Central memory CD4-positive, alpha-beta T cell (primary cell): ENCODE measurements at places on chromosomes 13 and 19.

GRCh38 chr19:51994048-51994644, 7.5 kb upstream of the ZNF350 start:
- no peak for DNase-seq

GRCh38 chr19:17671906-17672305, 16.2 kb downstream of the UNC13A start:
- no peak for DNase-seq

DNA sequence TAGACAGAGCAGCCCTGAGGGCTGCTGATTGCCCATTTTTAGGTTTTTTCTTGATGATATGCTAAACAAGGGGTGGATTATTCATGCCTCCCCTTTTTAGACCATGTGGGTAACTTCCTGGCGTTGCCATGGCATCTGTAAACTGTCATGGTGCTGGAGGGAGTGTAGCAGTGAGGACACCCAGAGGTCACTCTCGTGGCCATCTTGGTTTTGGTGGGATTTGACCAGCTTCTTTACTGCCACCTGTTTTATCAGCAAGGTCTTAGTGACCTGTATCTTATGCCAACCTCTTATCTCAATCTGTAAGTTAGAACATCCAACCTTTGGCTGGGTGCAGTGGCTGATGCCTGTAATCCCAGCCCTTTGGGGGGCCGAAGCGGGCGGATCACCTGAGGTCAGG, 148.0 kb downstream of the PTPRS start:
- DNase-seq = no peak

GRCh38 chr13:79423801-79424642, 18.0 kb upstream of the RBM26 start:
- peak; percentile 41 for DNase-seq

DNA sequence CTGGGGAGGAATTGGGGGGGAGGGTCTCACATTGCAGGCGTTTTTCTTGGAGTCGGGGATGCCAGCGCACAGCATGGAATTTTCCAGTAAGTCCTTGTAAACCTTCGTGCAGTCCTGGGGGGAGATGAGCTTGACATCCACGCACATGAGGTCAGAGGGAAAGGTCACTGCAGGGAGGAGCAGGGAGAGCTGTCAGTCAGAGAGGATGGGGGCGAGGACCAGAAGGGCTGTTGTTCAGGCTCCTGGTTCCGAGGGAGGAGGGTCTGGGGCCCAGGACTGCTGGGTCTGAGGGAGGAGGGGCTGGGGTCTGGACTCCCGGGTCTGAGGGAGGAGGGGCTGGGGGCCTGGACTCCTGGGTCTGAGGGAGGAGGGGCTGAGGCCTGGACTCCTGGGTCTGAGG, 4.0 kb downstream of the KLK7 start:
- DNase-seq = no peak

- DNase-seq = no peak
Measured at GRCh38 chr13:39804332-39805210, 149.1 kb downstream of the COG6 start.

DNA sequence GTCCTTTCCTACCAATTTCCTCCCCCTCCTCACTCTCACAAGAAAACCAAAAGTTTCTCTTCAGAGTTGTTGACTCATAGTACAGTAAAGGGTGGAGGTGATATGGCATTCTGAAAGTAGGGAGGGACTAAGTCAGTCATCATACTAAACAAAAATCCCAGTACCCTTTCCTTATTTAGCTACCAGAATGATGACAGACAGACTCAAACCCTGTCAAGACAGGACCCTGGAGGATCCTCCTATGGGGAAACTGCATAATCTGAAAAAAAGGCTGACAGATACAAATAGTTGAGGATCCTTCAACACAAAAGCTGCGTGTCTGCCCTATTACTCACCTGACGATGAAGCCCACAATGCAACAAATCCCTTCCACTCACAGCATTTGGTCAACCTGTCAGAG, 55.5 kb downstream of the CYSLTR2 start:
- DNase-seq = no peak

DNA sequence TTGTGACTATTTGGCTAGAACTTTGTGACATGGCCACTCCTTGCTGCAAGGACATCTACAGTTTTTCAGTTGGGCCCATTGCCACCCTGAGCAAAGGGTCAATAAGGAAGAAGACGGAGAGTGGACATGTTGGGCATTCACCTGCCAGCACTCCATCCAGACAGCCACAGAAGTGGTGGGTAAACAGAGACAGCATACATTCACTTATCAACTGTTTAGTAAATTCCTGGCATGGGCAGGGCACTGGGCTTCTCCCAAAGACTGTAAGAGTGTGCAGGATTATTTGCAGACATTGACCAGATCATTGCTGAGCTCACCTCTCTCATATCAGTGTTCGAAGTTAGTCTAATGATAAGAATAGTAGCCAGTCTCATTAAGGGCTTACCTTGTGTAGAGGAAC, 29.2 kb downstream of the SIPA1L3 start:
- no peak for DNase-seq

DNA sequence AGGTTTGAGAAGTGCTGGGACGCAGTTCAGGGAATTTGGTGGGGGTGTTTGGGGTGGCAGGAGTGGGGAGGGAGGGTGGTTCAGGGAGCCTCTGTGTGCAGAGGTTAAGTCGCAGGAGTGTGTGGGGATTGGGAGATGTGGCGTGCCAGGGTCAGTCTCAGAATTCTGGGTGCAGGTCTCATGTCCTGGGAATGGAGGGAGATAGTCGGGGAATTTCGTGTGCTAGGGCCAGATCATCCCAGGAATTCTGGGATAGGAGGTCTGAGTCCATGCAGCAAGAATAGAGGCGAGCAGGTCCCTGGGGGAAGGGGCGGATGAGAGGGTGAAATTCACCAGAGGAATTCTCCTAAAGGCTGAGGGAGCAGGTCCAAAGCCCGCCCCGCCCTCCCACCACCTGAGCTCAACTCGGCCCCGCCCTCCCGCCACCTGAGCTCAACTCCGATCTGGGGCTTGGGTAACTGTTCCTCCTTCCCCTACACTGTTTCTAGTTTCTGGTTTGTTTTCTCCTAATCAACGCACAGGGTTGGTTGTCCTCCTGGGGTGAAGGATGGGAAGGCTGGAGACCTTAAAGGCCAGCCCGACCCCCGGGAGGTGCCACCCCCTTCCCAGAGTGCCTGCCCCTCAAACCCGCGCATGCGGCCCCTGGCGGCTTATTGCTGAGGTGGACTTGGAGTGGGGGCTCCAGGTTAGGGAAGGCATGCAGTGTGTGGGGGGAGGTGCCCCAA, 15.2 kb downstream of the KCNC3 start:
- DNase-seq = no peak

DNA sequence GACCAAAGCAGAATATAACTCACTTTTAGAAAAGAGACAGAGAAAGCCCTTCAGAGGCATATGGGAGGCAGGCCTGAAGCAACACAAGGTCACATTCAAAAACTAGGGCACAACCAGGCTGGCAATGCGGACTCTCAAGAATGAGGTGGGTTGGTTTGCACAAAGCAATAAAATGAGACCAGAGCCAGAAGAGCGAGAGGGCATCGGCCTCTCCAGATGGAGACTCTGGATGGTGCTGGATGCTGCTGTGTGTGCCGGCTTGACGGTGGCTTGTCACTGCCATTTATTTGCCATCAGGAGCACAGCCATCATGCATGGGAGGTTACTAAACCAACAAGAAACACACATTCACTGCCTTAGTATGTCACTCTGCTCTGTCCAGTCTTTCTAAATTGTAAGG, 649.4 kb downstream of the DIAPH3 start:
- no peak for DNase-seq

DNA sequence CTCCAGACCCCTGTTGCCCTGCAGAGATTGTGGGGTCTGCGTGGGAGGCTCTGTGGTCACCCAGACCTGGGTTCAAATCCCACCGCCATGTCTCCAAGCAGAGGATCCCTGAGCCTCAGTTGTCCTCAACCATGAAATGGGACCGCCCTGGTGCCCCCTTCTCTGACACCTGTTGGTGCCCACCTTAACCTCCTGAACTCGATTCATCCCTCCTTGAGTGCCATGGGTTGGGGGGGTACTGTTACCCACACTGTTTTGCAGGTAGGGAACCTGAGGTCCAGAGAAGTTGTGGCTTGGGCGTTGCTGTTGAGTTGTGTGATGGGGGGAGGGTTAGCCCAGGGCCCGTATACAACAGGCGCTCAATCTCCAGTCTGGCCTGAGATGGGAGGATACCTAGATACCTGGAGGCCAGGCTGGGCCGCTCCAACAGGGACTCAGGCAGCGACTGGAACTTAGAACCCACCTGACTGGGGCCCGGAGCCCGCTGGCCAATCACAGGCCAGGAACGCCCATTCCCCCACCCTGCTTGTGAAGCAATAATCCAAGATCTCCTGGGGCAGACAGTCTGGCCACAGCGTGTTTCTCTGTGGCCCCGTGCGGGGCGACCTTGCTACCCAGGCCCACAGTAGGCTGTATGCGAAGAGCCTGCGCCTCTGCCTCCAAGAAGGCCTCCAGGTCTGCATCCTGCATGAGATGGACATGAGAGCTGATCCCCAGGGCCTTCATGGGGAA, 2.8 kb downstream of the ARID3A start:
- DNase-seq = no peak

- DNase-seq = peak; percentile 57
Measured at GRCh38 chr19:45779231-45780145, 2.8 kb downstream of the DMPK start.

- DNase-seq = no peak
Measured at GRCh38 chr13:42328672-42329071, 56.7 kb downstream of the AKAP11 start.

DNA sequence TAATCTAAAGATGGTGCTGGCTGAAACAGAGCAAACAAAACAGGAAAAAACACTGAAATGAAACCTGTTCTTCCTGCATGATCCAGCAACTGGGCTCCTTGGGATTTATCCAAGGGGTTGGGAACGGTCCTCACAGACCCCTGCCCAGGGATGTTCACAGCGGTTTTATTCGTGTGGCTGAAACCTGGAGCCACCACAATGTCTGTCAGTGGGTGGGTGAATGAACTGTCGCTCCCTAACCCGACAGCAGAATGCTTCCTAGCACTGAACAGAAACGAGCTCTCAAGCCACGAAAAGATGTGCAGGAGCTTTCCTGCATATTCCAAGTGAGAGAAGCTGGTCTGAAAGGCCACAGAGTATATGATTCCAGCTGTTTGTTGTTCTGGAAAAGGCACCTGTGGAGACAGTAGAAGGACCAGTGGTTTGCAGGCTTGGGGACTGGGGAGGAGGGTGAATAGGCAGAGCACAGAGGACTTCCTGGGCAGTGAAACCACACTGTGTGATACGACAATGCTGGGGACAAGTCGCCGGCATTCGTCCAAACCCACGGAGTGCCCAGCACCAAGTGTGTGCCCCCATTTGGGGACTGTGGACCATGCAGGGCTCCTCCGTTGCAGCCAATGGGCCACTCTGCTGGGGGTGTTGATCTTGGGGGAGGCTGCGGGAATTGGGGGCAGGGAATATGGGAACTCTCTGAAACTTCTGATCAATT, 73.9 kb downstream of the TEX29 start:
- DNase-seq = no peak

GRCh38 chr13:58933475-58933874, 1230.3 kb downstream of the DIAPH3 start:
- DNase-seq = no peak

DNA sequence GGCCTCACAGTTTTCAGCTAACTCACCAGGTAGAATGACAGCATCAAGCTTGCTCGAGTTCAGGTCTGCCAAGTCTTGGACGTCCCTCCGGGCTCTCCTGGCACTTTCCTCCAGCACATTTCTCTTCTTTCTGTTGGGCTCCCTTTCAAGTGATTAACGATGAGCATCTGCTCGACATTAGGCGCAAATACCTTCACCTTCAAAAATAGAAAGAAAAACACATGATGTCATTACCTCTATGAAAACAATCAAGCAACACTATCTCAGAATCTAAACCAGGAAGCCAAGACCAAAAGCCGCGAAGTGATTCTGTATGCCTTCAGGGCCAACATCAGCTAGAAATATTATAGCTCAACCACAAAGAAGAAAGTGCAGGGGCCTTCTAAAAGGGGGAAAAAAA, 15.4 kb upstream of the CLN5 start:
- peak; percentile 35 for DNase-seq

DNA sequence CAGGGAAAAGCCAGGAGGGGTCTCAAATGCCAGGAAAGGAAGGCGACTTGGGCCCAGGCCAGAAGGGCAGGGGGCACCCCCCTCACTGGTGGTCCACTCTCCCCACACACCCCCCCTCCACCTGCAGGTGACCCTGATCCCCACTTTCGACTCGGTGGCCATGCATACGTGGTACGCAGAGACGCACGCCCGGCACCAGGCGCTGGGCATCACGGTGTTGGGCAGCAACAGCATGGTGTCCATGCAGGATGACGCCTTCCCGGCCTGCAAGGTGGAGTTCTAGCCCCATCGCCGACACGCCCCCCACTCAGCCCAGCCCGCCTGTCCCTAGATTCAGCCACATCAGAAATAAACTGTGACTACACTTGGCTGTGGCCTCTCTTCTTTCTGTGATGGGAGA, 14.9 kb downstream of the MAP1S start:
- DNase-seq = no peak

GRCh38 chr13:110156301-110157049, 150.5 kb downstream of the COL4A1 start:
- DNase-seq = no peak

- DNase-seq = no peak
Measured at GRCh38 chr19:41131186-41131585, 17.0 kb downstream of the CYP2F1 start.

DNA sequence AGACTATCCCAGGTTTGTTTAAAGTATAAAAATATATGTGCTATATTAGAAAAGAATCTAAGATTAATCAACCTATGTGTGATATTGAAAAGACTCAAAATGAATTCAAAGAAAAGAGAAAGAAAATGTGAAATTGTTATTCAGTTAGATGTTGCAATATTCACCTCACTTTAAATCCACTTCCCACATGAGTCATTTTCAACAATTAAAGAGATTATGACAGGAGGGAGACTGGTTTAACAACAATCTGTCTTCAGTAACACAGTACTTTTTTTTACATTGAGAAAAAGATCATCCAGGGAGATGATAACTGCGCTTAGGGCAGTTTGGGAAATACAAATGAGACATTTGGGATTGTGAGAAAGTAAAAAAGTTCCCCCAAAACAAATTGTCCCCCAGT, 1246.2 kb downstream of the SLITRK1 start:
- no peak for DNase-seq

DNA sequence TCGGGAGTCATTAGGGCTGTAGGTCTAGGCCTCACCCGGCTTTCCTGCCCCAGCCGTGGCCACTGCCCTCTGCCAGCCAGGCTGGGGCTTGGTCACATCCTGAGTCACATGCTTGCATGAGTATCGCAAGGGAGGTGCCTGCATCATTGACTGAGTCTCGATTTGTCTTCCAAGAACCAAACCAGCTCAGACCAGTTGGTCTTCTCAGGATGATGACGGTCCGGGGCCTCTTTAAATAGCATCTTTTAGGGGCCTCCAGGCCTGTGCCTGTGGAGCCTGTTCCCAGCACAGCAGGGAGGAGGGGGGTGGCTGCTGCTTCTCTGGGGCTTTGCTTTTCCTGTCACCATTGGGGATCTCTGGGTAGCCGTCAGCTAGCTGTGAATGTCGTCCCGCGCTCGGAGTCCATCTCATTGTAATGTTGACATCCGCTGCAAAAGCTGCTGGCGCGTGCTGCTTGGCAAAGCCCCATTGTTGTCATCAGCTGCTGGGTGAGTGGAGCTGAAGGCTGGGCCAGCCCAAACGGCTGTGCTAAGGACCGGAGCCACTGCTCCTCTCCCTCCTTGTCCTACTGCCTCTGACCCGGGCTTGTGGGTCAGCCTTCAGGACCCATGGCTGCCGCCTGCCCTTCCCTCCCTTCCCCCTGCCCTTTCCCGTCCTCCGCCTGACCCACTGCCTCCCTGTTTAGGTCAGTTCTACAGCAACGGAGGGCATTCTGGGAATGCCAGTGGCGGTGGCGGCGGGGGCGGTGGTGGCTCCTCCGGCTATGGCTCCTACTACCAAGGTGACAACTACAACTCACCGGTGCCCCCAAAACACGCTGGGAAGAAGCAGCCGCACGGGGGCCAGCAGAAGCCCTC, 14.3 kb upstream of the QTRT1 start:
- DNase-seq = no peak
